ENCODE measurements at places on chromosomes 16 and 17.
A peak's percentile ranks its signal among the peaks of the same experiment; 100 is the strongest.

DNA sequence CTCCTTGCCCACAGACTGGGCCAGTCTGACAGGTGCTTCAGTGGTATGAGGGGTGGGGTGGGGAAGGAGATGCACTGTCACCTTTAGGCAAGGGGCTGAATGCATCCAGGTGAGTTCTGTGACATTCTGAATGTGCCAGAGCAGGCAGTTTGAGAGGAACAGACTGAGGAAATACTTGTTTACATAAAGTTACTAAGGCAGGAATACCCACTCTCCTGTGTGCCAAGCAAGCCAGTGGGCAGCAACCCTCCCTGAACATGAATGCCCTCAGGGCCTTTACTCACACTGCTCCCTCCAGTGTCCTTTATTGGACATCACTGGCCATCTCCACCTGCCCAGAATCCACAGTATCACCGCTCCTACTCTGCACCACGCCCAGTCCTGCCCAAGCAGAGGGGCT lies 33.1 kb upstream of the ULK2 start:
- no peak for DNase-seq

- no peak for DNase-seq
Measured at GRCh38 chr17:55814377-55814776, 63.5 kb downstream of the PCTP start.

DNA sequence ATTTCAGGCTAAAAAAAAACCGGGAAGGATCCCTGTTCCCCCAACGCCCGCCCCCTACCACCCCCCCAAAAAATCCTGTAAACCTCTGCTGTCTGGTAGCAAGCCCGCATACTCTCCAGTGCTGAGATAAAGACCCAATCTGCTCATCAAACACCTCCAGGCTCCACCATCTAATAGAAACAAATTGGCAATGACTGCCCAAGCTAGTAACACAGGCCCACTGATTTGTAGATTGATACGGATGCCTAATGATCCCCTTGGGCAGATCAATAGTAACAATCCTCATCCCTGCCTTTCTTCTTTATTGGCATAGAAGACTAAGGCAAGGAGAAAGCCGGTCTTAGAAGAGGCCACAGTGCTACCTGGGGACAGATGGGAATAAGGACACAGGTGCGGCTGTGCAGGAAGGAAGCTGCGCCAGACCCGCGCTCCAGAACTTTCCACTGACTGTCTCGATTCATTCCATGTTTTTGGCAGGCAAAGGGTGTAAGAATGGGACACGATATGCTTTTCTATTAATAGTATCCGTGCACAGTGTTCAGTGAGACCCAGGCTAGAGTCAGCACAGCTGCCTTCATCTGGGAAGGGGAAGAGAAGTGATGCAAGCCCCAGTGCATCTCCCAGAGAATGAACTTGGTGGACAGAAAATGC lies 407.6 kb upstream of the PSMD7 start:
- no peak for DNase-seq

GRCh38 chr16:31695667-31696066 lies 168.0 kb downstream of the AHSP start:
- DNase-seq, result no peak

DNA sequence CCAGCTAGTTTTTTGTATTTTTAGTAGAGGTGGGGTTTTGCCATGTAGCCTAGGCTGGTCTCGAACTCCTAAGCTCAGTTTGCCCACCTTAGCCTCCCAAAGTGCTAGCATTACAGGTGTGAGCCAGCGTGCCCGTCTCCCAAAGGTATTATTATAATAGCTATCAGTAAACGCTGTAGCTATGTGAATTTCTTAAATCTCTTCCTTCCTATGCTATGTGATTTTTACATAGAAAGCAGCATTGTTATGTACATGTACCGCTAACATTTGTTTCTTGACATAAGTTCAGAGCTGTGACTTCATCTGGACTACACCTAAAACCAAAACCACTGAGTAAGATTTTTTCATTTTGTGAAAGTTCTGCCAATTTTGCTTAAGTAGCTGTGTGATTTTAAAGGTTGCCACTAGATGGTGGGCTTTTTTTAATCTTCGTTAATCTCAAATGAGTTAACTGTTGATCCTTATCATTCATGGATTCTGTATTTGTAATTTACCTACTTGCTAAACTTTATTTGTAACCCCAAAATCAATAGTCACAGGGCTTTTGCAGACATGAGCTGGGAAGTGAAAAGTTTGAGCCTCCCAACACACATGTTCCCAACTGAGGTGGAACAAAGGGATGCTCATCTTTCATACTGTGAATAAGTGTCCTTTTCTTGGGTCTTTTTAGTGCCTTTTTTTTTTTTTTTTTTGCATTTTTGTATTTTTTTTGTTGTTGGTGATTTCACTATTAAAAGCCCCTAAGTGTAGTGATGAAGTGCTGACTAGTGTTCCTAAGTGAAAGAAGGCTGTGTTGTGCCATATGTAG lies 21.9 kb downstream of the PRKAR1A start:
- DNase-seq, result no peak

GRCh38 chr17:82201498-82201910 lies 11.1 kb downstream of the CCDC57 start:
- no peak for DNase-seq

DNA sequence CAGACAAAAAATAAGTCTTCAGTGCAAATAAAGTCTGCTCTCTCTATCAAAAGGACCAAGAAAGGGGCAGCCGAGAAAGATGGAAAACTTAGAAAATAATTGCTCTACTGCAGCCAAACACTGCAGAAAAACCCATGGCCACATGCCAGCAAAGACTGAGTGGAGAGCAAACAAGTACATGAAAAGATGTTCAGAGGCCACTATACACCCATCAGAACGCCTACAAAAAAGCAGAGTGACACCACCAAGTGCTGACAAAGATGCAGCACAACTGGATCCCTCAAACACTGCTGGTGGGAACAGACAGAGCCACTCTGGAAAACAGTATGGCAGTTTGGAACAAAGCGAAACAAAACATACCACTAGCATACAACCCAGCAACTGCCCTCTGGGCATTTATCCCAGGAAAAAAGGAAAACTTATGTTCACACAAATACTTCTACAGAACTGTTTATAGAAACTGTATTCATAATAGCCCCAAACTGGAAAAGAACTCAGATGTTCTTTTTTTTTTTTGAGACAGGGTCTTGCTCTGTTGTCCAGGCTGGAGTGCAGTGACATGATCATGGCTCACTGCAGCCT lies 36.7 kb downstream of the KIAA0753 start:
- DNase-seq, result no peak

DNA sequence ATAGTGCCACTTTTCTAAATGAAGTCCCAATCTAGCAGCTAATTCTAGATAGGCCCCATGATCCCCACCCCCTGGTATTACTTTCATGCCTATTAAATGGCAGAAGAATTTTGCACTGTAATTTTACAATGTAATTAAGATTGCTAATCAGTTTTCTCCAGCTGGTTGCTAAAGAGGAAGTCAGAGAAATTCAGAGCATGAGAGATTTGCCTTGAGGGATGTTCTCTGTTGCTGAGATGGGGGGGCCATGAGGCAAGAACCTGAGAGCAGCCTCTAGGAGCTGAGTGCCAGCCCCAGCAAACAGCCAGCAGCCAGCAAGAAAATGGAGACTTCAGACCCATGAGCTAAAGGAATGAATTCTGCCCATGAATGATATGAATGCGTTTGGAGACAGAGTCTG lies 38.9 kb downstream of the SHCBP1 start:
- no peak for DNase-seq

- no peak for DNase-seq
Measured at GRCh38 chr16:27228045-27228444, 24.7 kb downstream of the KDM8 start.

GRCh38 chr17:7572588-7573323 lies 6.7 kb upstream of the CD68 start:
- no peak for DNase-seq

- no peak for DNase-seq
Measured at GRCh38 chr16:69619514-69619913, 53.7 kb downstream of the NFAT5 start.

DNA sequence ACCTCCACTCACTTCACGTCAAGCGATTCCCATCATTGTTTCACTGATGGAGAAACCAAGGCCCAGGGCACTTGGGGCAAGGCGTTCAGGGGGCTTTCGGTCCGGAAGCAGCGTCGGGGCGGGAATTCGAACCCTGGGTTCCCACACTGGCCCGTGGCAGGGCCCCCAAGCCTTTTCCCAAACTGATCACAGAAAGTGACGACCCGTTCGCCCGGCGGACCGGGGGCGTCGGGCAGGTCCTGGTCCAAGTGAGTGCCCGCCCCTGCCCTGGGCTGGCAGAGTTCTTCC lies 856 bp upstream of the MON1B start:
- DNase-seq, result no peak

DNA sequence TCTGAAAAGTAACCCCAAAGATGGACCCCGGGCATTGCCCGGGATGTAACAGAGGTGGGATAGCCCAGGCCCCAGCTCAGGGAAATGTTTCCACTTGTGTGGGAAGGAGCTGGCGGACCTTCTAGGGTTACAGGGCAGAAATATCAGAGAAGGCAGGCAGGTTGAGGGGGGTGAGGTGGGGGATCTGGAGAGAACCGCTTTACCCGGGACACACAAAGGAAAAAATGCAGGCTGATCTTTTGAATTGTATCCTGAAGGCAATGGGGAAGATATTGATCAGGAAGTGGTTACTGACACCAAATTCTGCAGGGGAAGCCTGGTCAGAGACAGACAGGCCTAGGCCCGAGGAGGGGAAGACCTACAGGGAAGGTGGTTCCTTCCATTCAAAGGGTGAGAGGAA lies 3.5 kb downstream of the SLC47A1 start:
- no peak for DNase-seq

GRCh38 chr16:85350973-85351372 lies 238.7 kb upstream of the CIBAR2 start:
- no peak for DNase-seq

DNA sequence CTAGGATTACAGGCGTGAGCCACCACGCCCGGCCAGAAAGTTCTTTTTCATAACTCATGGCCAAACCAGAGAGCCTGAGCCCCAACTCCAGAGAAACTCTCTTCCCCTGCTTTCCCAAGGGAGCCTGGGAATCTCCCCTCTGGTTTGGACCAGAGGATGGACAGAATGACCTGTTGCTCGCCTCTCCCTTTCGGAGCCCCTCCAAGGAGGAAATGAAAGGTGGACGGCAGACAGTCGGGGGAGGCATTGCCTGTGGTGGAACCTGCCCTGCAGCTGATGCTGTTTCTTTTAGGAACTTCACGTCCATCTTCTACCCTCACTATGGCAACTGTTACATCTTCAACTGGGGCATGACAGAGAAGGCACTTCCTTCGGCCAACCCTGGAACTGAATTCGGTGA lies 65.5 kb downstream of the SCNN1B start:
- no peak for DNase-seq

GRCh38 chr17:45108595-45109521 lies 23.5 kb downstream of the PLCD3 start:
- no peak for DNase-seq

DNA sequence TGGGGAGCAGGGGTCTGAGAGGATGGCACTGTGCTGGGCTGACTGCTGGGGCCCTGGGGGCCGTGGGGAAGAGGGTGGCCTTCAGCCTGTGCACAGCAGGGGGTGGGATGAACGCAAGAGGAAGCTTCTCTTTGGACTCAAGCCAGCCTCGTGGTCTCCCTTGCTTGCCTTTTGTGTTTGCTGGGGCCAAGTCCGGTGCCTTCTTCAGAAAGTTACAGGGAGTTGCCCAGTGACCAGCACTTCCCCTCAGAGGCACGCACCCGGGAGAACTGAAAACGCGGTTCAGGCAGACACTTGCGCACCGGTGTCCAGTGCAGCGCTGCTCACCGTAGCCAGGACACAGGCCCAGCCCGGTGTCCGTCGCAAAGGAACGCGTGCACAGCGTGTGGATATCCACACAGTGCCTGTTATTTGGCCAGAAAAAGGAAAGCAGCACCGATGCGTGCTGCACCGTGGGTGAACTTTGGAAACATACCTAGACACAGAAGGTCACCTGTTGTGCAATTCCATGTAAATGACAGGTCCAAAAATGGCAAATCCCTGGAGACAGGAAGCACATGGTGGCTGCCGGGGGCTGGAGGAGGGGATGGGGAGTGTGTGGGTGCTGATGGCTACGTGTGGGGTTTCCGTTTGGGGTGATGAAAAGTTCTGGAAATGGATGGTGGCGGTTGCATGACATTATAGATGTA lies 29.4 kb upstream of the NUDT16L1 start:
- no peak for DNase-seq

- DNase-seq, result peak; percentile 31
Measured at GRCh38 chr17:58587713-58588117, 73.3 kb upstream of the MTMR4 start.

DNA sequence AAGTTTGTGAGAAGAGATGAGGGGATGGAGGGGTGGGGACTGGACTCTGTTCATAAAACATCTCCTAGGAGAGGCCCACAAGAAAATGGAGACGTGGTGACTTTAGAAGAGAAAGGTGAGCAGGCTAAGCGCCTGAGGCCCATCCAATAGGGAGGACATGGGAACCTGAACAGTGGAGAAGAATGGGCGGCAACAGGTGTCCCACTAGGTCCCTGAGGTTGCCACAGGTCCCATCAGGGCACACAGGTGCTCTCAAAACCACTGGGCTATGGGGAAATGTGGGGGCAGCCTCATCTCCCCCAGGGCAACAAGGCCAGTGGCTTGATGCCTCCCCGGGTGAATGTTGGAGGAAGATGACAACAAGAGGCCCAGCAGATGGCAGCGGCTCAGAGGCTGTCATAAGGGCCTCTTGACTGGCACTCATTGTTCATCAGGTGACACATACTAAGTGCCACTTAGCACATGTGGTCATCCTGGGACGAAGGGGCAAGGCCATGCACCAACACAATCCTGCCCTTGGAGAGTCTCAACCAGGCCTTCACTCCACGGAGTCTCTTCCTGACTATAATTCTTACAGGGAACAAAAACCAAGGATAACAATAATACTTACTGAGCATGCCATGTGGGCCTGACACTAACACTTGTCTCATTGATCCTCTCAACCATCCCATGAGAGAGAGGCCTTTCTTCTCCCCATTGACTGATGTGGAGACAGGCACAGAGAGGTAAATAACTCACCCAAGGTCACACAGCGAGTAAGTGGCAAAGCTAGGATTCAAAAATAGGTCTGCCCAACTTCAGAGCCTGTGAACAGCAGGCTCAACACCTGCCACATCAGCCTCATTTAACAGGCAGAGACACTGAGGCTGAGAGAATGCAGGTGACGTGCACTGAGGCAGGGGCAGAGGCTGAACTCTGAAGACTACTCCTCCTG lies 38.0 kb downstream of the CUEDC1 start:
- DNase-seq, result no peak

DNA sequence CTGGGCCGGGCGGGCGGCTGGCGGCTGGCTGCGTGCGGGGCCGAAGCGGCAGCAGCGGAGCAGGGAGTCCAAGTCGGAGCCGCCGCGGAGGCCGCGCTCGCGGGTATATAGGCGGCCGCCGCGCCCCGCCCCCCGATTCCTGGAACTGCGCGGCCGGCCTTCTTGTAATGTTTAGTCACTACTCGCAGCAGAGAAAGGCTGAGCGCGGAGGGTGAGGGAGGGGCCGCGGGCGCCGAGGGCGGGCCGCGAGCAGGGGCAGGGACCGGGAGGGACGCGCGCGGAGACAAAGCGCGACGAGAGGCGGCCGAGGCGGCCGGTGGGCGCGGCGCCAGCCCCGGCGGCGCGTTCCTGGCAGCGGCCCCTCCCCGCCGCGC lies at the start of gene SOCS3:
Gene SOCS3 (minus strand): TSS at position 81 of the 374 bp plus-strand sequence. CDS start 982 bp downstream, outside the sequence.
- DNase-seq, result peak; percentile 96

- DNase-seq, result no peak
Measured at GRCh38 chr16:14350081-14350480, 279.0 kb downstream of the MRTFB start.
